NCI-H446 treated with DMSO at 0.1 percent for 48 hours (cell line): ENCODE measurements at places on chromosomes 7 and 10.

DNA sequence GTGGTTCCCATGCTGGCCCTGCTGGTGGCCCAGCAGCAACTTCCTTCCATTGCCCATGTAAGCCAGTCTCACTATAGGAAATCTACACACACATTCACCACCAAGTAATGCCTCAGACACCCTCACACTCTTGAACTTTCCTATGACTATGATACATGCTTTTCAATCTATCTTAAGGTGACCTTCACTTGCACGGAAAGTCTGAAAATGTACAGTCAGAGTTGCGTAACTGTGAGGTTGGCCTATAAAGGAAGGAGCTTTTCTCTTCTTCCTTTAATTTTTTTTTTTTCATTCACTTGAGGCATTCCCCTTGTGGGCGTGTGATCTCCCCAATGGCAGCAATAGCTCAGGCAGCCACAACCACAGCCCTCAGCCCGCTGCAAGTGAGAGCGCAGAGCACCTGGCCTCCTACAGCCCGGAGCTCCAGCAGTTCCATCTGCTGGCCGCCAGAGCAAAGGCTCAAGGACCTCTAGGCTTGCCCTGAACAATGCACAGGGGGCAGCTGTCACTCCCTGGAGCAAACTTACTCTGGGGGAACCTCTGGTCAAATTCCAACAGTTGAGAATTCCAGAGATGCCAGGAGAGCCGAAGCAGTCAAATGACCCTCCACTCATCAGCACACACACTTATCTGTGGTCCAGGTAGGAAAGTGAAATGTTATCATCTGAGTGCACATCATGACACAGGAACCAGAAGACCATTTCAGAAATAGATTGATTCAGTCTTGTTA, 123.1 kb upstream of the ADO start:
- DNase-seq: no peak

DNA sequence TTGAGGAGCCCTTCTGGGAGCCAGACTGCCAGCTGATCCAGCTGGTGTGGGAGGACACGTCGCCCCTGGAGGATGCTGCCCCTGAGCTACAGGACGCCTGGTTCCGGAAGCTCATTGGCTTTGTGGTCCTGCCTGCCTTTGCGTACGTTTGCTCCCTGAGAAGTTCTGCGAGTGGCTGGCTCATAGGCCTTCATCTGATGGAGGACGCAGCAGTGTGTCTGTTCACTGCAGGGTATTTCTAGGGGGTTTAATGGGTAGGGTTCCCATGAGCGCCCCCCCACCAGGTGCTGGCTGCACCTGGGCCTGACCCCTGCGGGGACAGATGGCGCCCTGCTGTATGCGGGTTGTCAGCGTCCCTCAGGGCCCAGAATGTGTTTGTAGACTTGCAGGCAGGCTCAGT, 5.0 kb downstream of the PAOX start:
- DNase-seq: no peak

GRCh38 chr10:7027237-7027912, 383.5 kb downstream of the SFMBT2 start:
- no peak for DNase-seq

DNA sequence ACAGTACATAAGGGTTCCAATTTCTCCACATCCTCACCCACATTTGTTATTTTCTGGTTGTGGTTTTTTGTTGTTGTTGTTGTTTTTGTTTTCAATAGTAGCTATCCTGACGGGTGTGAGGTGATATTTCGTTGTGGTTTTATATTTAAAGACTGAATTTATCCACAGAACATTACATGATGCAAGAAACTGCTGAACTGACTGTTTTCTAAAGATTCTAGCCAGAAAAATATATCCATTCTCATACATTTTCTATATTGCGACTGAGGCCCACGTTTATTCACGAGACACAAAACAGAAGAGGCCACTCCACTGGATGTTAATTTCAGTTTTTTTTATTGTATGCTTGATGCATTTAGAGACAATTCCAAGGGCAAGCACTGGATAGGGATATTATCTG, 69.8 kb downstream of the SCRN1 start:
- no peak for DNase-seq

DNA sequence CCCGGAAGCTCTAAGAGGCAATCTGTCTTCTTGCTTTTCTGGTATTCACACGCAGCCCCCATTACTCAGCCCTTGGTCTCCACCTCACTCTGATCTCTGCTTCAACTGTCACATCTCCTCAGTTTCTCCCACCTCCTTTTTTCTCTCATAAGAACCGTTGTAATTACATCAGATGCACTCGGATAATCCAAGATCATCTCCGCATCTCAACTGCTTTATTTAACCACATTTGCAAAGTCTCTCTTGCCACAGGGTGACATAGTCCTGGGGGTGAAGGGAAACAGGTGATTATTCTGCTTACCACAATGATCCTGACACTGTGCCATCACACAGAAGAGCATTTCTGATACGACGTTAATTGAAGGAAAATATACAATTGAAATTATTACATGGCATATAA, 79.9 kb downstream of the HACD1 start:
- no peak for DNase-seq

DNA sequence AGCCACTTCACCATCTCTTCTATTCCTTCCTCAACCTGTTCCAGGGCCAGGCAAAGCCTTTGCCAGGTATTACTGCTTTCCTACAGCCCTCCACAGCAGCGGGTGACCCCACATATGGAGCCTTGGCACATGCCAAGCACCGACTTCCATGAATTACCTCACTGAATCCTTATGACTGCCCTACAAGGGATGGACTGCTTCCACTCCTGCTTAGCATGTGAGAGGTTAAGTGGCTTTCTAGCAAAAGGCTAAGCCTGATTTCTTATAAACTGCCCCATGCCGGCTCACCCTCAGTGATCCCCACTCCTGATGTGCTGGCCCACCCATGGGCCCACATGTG, 44.0 kb upstream of the PDLIM1 start:
- DNase-seq: no peak

GRCh38 chr7:44286618-44287487, 38.5 kb downstream of the CAMK2B start:
- no peak for DNase-seq

GRCh38 chr10:55212051-55212450, 411.0 kb upstream of the PCDH15 start:
- no peak for DNase-seq

DNA sequence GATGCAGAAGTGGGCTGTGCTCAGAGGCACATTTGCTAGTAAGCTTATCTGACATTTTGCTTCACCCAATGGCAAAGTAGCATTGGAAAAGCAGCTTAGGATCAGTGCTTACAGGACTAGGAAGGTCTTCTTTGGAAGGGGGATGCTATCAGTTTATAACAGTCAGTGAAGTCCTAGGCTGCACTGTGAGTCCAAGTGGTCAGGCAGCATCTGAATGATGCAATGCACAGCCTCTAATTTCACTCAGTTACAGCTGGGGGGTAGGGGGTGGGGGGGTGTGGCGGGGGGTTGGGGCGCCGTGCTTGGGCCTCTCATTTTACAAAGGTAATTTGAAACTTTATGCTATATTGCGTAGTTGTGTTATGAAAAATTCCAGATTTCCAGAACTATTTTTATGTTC, 652.3 kb upstream of the MGMT start:
- no peak for DNase-seq

DNA sequence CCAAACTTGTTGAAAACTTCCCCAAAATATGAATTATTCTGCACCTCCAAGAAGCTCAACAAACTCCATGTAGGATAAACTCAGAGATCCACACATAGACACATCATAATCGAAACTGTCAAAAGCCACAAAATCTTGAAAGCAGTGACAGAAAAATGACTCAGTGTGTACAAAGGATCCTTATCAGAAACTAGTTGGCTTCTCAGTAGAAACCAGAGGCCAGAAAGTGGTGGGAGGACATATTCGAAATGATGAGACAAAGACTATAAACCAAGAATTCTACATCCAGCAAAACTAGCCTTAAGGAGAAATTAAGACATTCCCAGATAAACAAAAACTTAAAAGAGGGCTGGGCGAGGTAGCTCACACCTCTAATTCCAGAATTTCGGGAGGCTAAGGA, 38.5 kb downstream of the MCMBP start:
- DNase-seq: no peak

- DNase-seq: no peak
Measured at GRCh38 chr10:16646181-16647059, 124.7 kb upstream of the C1QL3 start.

DNA sequence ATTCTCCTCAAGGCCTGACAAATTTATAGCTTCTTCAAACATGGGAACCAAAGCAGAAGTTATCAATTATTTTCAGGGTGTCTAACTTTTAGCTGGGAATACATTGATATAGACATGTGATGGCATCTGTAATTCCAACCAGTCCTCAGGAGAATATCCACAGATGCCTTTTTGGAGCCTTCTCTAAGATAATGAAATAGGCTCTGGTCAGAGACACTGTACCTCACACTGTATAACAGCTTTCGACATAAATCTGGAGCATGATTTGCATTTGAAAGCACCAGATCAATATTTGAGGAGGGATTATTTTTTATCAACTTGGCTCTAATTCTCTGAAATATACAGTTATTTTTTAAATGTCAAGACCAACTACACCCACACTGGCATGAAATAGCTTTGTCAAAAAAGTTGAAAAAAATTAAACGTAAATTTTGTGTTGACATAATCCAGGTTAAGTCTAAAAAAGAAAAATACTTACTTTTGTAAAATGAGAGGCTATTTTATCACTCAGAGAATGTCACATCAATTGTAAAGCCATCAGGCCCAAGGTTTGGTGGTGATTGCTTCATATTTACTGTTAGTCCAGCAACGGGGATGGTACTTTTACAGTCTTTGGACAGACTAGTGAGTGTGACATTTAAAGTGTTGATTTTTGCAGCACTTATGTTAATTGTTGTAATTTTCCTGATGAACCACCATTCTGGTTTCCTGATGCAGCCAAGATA, 177.0 kb upstream of the SP8 start:
- no peak for DNase-seq

- no peak for DNase-seq
Measured at GRCh38 chr7:117446220-117446815, 19.0 kb upstream of the ASZ1 start.

DNA sequence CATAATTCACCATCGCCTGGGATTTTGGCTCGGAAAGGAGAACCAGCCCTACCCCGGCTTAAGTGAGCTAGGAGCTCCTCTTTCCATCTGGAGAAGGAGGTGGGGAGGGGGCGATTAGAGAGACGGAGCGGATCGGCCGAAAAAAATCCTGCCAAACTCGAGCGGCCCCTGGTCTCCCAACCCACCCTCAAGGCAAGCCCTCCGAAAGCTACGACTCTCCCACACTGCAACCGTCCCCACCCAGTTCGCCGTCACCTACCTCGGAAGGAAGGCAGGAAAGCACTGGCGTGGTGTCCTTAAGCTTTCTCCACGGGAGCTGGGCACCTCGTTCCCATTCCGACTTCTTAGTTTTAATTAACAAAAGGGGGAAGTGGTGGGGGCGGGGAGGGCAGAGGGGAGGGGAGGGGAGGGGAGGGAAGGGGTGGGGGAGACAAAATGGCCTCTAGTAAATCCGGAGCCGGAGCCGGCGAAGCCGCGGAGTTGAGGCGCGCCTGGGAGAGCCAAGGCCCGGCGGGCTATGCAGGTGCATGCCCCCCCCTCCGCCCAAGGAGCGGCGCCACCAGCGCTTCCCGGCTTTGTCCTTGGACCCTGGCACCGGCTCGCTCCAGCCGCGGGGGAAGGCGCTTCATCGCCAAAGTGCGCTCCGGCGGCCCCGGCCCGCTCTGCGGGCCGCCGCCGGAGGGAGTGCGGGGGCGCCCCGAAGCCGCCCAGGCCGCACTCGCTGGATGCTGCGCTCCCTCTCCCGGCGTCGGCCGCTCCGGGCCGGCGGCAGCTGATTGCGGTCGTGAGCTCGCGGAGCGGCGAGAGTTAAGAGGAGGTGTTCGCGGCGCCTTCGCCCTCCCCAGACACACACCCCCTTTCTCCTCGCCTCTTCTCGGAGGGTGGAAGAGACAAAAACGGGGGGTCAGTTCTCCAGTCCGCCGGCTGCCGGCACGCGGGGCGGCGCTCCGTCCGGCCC, at the start of gene LRRC4:
LRRC4 (minus strand) TSS at position 784 of the 958 bp plus-strand sequence. CDS start 797 bp downstream, outside the sequence.
- DNase-seq: no peak

DNA sequence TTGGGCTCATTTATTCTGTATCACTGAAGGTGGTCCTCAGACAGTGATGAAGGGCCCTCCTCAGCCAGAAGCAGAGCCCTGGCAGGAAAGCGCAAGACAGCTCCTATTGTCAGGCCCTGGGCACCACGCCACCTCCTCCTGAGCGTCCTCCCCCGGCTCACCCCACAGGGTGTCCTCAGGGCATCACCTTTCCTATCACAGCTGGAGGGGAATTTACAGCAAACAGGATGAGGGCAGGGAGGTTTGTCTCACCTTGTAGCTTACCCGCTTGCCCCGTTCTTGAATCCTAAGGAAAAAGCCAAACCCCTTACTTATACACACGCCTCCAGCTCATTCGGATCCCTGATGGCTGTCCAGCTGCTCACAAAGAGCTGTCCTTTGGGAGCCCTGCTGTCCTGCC, 50.2 kb upstream of the LANCL2 start:
- DNase-seq: no peak

GRCh38 chr7:137927386-137927785, 74.5 kb downstream of the CREB3L2 start:
- DNase-seq: no peak

- no peak for DNase-seq
Measured at GRCh38 chr7:44380189-44380830, 54.9 kb upstream of the CAMK2B start.

DNA sequence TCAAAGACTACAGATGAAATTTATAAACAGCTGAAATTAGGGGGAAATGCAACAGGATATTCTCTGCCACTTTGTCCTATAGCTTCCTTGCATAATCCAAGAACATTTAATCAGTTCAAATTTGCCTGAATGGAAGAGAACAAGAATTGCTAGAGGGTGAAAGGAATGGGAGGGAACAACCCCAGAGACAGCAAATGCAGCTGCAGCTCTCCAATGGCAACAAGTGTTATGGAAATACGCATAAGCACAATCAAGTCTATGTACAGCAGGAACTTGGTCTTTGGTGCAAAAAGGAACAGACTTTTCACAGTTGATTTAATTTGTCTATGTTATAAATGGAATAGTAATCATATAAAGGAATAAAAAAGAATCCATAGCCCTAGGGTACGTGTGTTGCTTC, 269.0 kb upstream of the ETV1 start:
- no peak for DNase-seq

- no peak for DNase-seq
Measured at GRCh38 chr10:119687192-119688032, 36.2 kb downstream of the BAG3 start.

- DNase-seq: no peak
Measured at GRCh38 chr7:139341776-139342226, 664 bp downstream of the FMC1 start.

- DNase-seq: peak; percentile 20
Measured at GRCh38 chr10:35640474-35640873, 1.6 kb downstream of the FZD8 start.

- DNase-seq: no peak
Measured at GRCh38 chr7:460374-461116, 59.1 kb downstream of the PDGFA start.
